Cardiac septum (tissue), 1 donor: ENCODE measurements at places on chromosomes 11 and 22. TPM values are rescaled to one million over a fixed set of nuclear protein-coding genes. Genes with fewer than 3 reads are reported as not detected.

DNA sequence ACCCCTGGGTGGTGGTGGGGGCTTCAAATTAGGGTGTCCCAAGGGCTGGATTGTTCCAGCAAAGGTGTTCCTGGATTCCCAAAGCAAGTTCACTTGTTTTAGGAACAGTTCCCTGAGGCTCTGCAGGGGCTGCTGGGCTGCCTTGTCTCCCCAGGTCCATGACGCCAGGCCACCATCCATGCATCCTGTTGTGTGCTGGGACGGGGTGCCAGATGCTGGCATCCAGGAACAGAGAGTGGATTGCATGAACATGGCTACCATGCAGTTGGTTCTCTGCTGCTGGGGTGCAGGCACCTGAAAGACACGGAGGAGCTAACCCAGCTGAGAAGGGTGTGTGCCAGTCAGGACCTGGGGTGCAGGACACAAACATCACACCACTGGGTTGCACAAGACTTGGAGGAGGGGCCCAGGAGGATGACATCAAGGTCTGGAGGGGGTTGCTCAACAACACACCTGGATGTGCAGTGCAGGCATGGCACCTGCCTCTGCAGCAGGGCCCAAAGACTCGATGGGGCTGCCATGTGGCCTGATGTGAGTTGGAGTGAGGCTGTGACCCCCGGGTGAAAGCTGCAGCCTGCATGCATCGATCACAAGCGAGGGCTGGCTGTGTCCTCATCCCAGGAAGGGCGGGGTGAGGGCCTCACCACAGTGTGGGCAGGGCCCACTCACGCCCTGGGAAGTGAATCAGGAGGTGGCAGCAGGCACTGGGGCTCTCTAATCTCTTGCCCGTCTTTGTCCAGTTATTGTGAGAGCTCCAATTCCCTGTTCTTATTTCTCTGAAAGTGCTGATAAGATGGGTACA lies 74.0 kb upstream of the CLDN5 start:
- no peak for DNase-seq

- no peak for DNase-seq
Measured at GRCh38 chr22:47558828-47559700, 796.6 kb downstream of the TBC1D22A start.

DNA sequence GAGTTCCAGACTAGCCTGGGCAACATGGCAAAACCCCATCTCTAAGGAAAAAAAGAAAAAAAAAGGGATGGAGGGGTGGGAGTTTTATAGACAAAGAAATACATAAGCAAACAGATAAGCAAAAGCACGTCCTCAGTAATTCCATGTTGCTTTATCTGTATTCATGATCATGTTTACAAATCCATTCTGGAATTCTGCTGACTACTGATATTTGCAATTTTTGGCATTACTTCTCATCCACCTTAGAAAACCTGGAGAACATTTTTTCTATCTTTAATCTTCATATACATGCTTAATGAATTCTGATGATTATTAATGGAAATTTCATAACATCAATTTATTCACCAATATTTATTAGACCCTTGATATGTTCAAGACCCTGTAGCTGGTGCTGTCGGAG lies 1.7 kb upstream of the FDX1 start:
- no peak for DNase-seq

- no peak for DNase-seq
Measured at GRCh38 chr11:114219559-114220349, 76.4 kb upstream of the NNMT start.

- DNase-seq, result no peak
Measured at GRCh38 chr11:109972181-109972715, 120.9 kb upstream of the ZC3H12C start.

RFPL3 gene
- total RNA-seq, result not detected

ART1 gene
- total RNA-seq, result 1.3 TPM

GAS2L1 gene
- 13.0 TPM for total RNA-seq
